ENCODE measurements at places on chromosomes 3 and 15. TPM values are rescaled to one million over a fixed set of nuclear protein-coding genes. Genes with fewer than 3 reads are reported as not detected.

Gene SPESP1
- total RNA-seq = 1.1 TPM

Gene TPRG1
- total RNA-seq = 1.1 TPM

Gene IQCH
- 1.4 TPM for total RNA-seq

Gene FAM3D
- total RNA-seq = not detected

Gene CCDC51
- total RNA-seq = 29.5 TPM

Gene DUOXA2
- not detected for total RNA-seq

Gene ATP10A
- total RNA-seq = 26.8 TPM

Gene RPLP1
- 2,343 TPM for total RNA-seq

Gene SLC6A11
- total RNA-seq = not detected

Gene NDUFAF3
- 82.5 TPM for total RNA-seq

Gene TLR9
- 1.4 TPM for total RNA-seq

Gene SI
- total RNA-seq = not detected

Gene ZMYND10
- total RNA-seq = 0.74 TPM

Gene GOLGA6L9
- 1.8 TPM for total RNA-seq
